ENCODE measurements at places on chromosomes 12 and 14.

- no peak for DNase-seq
Observed at GRCh38 chr14:48672506-48672905, 913.7 kb downstream of the RPS29 start.

- DNase-seq = no peak
Observed at GRCh38 chr12:103833891-103834290, 7.1 kb downstream of the NT5DC3 start.

DNA sequence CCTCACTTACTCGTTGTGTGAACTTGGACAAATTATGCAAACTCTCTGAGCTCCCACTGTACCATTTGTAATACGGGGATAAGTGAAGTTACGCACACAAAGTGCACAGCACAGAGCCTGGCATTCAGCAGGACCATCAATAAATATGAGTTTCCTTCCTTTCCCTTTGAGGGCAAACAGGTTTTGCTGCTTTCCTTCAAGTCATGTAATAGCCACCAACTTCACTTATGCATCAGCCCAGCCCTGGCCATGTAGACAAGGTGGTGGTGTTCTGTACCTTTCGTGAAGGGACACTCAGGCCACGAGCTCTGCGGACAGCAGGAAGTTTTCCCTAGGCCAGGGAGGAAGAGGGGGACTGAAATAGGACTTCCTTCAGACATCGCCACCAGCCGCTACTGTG lies 272.7 kb downstream of the CACNA1C start:
- DNase-seq = no peak

- peak; percentile 5 for DNase-seq
Observed at GRCh38 chr14:22221508-22221907, 367.5 kb downstream of the DAD1 start.

DNA sequence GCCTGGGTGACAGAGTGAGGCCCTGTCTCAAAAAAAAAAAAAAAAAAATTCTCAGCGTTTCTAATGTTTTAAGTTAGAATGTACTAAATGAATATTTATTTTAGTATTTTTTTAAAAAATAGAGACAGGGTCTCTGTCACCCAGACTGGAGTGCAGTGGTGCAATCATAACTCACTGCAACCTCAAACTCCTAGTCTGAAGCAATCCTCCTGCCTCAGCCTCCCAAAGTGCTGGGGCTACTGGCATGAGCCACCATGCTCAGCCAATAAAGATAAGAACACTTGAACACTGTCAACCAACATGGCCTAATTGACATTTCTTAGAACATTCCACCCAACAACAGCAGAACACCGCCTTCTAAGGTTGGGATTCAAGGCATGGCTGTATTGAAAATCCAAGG lies 5.1 kb upstream of the DYNC1H1 start:
- no peak for DNase-seq

DNA sequence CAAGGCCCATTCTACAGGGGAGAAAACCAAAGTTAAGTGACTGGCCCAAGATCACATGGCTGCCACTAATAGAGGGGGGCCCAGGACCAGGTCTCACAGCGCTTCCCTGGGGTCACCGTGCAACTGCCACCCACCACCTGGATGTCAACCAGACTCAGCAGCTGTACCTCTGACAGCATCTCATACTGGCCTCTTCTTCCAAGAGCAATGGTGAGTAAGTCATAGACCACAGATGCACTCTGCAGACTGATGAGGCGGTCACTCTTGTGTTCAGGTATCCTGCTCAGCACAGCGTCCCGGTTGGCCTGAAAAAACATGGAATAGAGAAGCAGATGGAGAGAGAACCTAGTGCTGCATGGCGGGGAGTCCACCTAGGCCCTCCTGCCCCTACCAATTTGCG lies 139.9 kb downstream of the TTC7B start:
- DNase-seq = no peak

DNA sequence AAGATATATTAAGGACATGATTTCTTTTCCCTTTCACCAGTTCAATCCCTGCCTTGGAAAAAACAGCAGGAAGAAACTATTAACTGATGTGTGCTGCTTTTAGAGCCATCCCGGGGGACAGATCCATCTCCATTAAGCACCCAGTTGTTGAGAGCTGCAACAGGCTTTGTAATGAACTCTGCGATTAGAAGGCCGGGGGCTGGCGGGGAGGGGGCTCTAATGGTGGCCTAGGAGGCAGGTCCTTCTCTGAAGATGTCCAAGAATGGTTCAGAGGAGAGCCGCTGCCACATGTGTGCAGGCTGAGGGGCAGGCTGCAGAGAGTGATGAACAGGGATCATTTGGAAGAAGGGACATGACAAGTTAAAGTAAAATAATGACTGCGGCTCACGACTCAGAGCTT lies 67.8 kb downstream of the GALNT8 start:
- no peak for DNase-seq

- peak; percentile 34 for DNase-seq
Observed at GRCh38 chr14:65210118-65210821, 108.0 kb upstream of the MAX start.

DNA sequence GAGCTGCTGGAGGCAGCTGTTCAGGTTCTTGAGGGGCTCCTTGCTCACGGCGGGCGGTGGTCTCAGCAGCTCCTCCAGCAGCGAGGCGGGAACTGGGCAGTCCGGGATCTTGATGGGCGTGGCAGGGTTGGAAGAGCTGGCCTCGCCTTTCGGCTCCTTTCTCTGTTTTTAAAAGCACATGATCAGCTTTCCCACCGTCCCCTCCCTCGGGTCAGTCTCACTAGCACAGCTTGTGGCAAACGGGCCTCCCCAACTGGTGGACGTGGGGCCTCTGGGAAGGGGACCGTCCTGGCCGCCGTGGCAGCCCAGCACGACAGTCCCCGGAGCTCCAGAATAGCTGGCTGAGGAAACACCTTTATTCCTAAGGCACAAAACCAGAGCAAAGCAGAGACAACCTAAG lies 12.5 kb upstream of the ANKLE2 start:
- no peak for DNase-seq

GRCh38 chr12:120072472-120073249 lies 43.9 kb downstream of the RAB35 start:
- DNase-seq = no peak

DNA sequence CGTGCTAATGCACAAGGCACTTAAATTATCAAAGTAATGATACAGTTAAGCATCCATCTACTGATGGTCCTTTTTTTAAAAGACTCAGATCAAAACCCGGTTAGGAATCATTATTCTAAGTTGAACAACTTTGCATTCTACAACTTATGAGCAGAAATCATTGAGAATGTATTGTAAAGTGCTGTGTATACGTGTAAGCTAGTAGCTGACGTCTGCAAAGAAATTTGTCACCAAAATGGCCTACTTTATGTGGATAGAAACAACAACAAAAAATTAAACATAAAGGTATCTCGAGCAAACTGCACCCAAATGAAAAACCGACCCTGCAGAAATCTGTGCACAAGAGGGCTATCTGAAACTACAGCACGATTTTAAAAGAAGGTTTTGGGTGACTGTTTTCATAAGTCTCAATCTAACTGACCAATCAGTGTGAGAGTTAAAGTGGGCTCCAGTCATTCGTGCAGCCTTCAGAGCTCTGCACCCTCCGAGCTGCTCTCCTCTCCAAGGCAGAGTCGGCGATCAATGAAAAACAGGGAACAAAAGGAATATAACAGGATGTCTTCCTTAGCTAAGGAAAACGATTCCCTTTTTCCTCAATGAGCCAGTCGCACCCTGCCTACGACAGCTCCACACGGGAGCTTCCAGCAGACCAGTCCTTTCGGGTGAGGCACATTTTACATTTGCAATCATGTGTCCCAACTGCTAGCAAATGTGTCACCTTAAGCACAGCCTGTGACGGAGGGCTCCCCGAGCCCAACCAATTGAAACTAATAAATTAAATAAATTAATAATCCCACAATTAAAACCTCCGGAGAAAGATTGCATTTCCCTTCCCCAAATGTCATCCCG lies 200.7 kb upstream of the FOXN3 start:
- peak; percentile 61 for DNase-seq

DNA sequence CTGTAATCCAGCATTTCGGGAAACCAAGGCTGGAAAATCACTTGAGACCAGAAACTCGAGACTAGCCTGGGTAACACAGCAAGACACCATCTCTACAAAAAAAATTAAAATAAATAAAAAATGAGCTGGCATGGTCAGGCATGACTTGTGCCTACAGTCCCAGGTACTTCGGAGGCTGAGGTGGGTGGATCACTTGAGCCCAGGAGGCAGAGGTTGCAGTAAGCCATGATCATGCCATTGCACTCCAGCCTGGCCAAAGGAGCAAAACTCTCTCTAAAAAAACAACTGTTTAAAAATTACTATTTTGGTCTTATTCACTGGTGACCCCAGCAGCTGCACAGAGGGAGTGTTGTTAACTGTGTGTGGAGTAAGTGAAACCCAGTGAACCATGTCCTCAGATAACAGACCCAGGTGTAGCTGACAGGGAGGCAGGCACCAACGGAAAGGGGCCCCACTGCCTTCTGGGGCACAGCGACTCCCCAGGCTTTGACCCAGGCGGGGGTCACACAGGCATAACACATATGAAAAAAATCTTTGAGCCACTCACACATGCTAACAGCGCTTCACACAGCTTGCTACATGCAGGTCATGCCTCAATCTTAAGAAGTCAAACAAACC lies 12.1 kb downstream of the DDX54 start:
- no peak for DNase-seq

DNA sequence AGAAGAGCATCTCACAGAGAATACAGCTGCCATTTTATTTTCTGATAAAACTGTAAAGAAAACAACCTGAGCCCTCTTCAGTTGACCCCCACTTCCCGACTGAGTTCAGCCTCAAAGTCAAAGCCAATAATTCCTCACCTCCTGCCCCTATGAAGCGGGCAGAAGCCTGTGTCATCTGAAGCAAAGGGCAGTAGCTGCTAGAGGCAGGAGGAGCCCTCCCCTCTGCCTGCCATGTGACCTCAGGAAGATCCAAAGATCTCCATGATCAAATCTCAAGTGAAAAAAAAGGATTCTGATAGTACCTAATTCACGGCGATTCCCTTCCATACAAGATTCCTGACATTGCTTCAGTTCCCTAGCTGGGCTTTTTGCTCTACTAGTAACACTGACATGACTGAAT lies 223.1 kb upstream of the CAND1 start:
- no peak for DNase-seq

- no peak for DNase-seq
Observed at GRCh38 chr12:113855998-113856397, 110.1 kb downstream of the RBM19 start.

DNA sequence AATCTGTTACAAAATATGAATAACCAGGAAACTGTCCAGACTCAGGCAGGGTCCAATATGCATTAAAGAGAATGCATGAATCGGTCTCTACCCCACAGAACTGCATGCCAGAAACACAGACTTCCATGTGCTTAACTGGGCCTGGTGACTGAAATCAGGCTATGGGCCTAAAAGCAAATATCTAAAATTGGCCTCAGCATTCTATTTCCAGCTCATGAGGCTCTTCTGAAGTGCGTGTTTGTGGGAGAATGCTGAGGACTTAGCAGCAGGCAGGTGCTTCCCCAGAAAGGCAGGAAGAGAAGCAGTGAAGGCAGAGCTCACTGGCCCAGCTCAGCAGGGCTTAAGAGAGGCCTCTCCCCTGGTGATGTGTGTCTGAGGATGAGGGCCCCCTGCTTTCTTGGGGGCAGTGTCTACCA lies 48.5 kb downstream of the ADGRD1 start:
- no peak for DNase-seq

DNA sequence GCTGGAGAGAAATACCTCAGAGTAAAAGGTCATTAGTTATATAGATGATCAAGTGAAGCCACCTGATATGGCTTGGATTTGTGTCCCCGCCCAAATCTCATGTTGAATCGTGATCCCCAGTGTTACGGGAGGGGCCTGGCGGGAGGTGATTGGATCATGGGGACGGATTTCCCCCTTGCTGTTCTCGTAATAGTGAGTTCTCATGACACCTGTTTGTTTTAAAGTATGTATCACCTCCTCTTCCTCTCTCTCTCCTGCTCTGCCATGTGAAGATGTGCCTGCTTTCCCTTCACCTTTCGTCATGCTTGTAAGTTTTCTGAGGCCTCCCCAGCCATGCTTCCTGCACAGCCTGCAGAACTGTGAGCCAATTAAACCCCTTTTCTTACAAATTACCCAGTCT lies 124.8 kb downstream of the FOXA1 start:
- DNase-seq = no peak

GRCh38 chr12:122519418-122519817 lies 7.3 kb downstream of the RSRC2 start:
- no peak for DNase-seq

- DNase-seq = peak; percentile 77
Observed at GRCh38 chr14:52266179-52266578, 1.3 kb upstream of the PTGDR start.

- DNase-seq = peak; percentile 65
Observed at GRCh38 chr12:88202500-88202899, 60.4 kb downstream of the TMTC3 start.

- no peak for DNase-seq
Observed at GRCh38 chr14:60735416-60735815, 855 bp downstream of the MNAT1 start.

GRCh38 chr14:81485372-81485771 lies 48.3 kb downstream of the SEL1L start:
- no peak for DNase-seq

DNA sequence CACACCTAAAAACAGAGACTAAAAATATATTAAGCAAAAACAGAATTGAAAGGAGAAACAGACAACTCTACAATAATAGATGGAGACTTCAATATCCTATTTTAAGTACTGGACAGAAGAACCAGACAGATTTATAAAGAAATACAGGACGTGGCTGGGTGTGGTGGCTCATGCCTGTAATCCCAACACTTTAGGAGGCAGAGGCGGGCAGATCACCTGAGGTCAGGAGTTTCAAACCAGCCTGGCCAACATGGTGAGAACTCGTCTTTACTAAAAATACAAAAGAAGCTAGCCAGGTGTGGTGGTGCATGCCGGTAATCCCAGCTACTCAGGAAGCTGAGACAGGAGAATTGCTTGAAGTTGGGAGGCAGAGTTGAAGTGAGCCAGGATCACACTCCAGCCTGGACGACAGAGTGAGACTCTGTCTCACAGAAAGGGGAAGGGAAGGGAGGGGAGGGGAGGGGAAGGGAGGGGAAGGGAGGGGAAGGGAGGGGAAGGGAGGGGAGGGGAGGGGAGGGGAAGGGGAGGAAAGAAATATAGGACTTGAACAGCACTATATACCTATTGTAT lies 53.0 kb downstream of the CDK17 start:
- no peak for DNase-seq

GRCh38 chr12:106133136-106134087 lies 5.3 kb downstream of the NUAK1 start:
- DNase-seq = no peak

DNA sequence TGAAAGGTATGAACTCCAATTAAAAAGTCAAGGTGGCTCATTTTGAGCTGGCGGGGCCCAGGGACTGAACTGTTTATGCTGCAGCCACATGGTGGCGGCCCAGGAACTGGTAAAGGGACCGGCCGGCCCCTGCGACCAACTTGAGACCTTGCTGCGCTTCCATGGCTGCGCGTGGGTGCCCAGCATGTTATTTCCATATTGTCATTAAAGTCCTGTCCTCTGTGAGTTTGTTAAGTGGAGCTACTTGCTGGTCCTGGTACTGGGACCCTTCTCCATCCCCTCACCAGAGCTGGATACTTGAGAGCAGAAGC lies 62.3 kb downstream of the BEGAIN start:
- DNase-seq = no peak

GRCh38 chr12:26304273-26304672 lies 108.9 kb downstream of the SSPN start:
- no peak for DNase-seq
